ENCODE measurements at places on chromosomes 7 and 10. TPM values are rescaled to one million over a fixed set of nuclear protein-coding genes. Genes with fewer than 3 reads are reported as not detected.

DNA sequence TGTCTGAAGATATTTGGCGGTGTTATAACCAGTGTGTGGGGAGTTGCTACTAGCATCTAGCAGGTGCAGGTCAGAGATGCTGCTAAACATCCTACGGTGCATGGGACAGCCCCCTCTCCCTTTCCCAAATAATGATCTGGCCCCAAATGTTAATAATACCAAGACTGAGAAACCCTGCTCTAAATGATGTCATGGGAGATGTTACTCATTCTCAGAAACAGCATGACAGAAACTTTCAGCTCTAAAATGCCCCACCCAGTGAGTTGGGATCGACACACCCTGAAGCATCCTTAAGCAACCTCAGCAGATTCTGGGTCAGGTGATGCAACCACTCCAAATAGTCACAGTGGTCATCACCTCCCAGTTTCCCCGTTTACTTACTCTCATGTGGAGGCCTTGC lies 108.8 kb upstream of the MPP7 start:
- DNase-seq = peak; percentile 23

The NAT16 gene
- total RNA-seq = not detected

- no peak for DNase-seq
Measured at GRCh38 chr10:101217450-101218281, 11.6 kb downstream of the LBX1 start.

DNA sequence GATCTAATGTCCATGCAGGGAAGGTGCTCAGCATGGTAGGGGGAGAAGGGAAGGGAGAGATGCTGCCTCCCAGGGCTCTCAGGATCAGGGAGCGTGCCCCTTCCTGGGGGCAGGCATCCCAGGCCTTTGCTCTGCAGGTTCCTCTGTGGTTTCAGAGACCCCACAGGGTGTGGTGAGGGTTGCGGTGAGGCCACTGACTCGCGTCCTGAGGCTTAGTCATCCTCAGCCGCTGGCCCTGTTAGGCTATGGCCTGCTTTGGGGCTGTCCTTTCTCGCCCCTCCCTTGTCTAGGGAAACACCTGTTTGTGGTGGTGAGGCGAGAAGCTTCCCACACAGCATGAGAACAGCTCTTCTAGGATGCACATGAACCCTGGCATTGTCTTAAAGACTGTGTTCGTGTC lies 558.3 kb upstream of the FOXK1 start:
- DNase-seq = no peak

The AKR1C8 gene
- total RNA-seq = 0.58 TPM

- DNase-seq = no peak
Measured at GRCh38 chr7:158267742-158268435, 319.7 kb downstream of the PTPRN2 start.

The IL2RA gene
- total RNA-seq = 531 TPM

The PNLIP gene
- not detected for total RNA-seq

- no peak for DNase-seq
Measured at GRCh38 chr7:98204670-98205069, 6.6 kb upstream of the BHLHA15 start.

The FAS gene
- 72.8 TPM for total RNA-seq

The SYT15B gene
- total RNA-seq = not detected

DNA sequence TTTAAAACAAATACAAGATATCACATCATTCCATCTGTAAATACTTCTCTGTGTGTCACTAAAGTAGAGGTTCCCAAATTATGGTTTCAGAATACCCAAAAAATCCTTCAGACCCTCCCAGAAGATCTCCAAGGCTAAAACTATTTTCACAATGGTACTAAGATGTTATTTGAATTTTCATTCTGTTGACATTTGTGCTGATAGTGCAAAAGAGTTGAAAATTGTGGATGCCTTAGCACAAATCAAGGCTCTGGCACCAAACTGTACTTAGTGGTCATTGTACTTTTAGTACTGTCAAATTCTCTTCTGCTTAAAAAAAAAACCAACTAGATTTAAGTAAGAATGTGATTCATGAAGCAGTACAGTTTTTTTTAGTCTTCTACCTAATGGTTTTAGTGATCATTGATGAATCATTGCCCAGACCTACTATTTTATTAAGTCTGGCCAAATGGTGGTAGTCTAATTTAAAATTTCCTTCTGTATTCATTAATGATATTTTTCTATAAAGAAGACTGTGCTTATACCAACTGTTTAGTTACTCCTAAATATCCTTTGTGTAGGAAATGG lies 50.5 kb downstream of the TPST1 start:
- no peak for DNase-seq

- no peak for DNase-seq
Measured at GRCh38 chr7:75732764-75733630, 5.7 kb downstream of the HIP1 start.

DNA sequence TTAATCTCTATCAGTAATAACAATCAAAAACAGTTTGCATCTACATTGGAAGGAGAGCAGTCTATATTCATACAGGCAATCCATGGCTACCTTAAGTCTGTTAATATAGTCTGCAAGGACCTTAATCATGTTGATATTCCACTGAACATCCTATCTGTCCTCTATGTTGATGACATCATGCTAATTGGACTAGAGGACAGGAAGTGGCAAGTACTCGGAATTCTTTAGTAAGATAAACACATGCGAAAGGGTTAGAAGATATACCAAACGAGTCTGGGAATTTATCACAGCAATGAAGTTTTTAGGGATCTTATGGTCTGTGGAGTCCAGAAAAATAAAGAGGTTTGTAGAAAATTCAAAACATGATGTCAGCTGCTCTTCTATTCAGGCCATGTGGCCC lies 11.3 kb upstream of the SAMD9L start:
- no peak for DNase-seq

DNA sequence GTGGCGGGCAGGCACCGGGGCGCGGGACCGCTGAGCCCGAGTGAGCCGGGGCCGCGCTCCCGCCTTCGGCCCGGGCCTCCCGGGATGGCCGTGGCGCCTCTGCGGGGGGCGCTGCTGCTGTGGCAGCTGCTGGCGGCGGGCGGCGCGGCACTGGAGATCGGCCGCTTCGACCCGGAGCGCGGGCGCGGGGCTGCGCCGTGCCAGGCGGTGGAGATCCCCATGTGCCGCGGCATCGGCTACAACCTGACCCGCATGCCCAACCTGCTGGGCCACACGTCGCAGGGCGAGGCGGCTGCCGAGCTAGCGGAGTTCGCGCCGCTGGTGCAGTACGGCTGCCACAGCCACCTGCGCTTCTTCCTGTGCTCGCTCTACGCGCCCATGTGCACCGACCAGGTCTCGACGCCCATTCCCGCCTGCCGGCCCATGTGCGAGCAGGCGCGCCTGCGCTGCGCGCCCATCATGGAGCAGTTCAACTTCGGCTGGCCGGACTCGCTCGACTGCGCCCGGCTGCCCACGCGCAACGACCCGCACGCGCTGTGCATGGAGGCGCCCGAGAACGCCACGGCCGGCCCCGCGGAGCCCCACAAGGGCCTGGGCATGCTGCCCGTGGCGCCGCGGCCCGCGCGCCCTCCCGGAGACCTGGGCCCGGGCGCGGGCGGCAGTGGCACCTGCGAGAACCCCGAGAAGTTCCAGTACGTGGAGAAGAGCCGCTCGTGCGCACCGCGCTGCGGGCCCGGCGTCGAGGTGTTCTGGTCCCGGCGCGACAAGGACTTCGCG lies 534 bp downstream of the FZD9 start:
- DNase-seq = peak; percentile 22

DNA sequence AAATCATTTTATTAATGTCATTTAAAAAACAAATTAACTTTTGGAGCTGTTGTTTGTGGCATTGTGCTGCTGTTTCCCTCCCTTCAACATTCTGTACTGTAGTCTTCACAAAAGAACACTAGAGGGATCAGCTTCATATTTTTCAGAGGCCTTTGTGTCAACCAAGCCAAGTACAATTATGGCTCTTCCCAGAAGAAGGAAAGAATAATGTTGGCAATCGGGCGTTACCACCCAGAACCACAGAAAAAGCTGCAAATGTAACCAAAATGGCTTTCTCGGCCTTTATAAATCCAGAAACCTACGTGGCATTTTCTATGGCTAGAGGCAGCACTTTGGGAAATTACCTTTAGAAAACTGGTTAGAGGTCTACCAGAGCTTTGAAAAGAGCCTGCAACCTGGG lies 98.8 kb upstream of the COL1A2 start:
- no peak for DNase-seq

- DNase-seq = peak; percentile 31
Measured at GRCh38 chr7:28956608-28957063, 1.5 kb downstream of the TRIL start.

The SFR1 gene
- total RNA-seq = 19.4 TPM

The WASHC2C gene
- total RNA-seq = 31.7 TPM

The PVRIG gene
- total RNA-seq = 20.8 TPM

The CTAGE8 gene
- 1.8 TPM for total RNA-seq

- DNase-seq = peak; percentile 48
Measured at GRCh38 chr10:110495731-110496552, 1.8 kb upstream of the DUSP5 start.

The WDFY4 gene
- 0.09 TPM for total RNA-seq

DNA sequence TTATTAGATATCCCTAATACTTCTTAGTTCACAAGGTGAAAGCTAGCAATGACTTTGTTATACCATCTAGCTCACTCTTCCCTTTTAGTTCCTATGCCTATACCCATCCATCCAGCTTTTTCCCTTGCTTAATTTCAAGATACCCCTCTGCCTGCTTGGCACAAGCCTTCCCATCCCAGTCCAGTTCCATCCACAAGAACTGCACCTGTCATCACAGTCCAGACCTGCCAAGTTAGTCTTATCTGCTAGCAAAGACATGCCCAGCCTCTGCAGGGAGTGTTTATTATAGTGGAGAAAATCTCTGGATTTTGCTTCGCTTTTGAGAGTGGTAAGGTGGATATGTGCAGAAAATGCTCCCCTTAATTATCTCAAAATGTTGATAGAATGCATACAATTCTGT lies 158.2 kb downstream of the ST7 start:
- DNase-seq = no peak

DNA sequence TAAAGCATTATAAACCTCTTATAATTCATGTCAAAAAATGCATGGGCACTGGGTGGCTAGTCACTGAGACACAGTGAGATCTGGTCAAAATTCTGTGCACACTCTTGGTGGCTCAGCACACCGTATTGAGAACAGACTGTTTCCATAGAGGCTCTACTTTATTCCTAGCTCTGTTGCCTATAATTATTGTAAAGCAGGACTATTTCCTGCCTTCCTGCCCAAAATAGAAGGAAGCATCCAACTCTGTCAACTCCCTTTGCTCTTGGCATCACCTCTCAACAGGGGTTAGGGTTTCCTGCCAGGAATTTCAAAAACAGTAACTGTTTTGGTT lies 45.1 kb downstream of the PTN start:
- no peak for DNase-seq

DNA sequence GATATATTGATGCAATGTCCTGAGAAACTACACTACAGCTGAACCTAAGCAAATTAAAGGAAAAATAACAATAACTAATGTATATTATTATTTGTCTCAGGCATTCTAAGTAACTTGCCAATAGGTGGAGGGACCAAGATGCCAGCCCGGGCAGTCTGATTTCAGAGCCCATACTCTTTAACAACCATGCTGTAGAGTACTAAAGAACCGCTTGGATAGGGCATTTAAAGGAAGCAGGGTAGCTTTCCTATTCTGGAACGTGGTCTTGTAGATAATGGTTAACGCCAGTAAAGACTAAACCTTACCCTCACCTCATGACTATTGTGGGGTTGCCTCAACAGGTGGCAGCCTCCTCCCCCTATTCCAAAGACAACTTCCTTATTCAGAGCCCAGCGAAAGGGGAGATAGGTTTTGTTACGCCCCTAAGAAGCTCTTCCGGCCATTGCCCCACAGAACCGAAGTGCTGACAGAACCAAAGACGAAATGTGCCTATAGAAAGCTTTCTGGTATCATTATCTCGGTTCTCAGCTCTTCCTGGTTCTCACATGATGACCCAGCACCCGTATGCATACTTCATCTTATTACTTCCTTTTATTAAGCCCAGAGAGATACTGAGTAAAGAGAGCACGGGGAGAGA lies 707 bp upstream of the C1GALT1 start:
- DNase-seq = no peak

- no peak for DNase-seq
Measured at GRCh38 chr10:60461688-60462087, 72.0 kb upstream of the ANK3 start.

DNA sequence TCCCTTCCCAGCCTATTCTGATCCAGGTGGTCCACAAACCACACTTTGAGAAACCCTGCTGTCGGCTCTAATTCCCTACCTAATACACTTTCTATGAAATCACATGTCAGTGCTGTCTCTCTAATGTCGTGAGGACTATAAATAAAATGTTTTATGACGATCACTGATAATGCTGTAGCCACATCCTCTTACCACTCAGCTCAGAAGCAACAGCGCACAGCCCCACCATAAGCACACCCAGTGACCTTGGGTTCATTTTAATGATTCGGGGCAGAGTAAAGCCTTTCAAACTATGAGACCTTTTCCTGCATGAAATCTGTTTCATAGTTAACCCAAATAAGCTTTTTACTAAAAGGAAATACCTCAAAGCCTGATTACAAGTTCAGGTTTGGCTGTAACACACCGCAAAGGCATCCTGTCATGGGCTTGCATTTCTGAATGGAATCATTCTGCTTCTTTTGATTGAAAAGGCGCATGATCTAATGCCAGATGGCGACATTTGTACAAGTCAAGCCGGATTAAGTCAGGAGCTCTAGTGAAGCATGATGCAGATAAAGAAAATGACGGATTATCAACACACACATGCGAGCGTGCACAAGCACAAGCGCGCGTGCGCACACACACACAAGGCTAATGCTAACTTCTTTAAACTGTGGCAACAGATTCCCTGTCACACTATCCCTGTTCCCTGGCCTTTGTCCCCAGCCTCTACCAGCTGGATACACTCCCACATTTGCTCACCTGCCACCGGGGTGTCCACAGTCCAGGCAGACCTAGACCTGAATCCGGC lies 180.5 kb upstream of the PDE1C start:
- no peak for DNase-seq

DNA sequence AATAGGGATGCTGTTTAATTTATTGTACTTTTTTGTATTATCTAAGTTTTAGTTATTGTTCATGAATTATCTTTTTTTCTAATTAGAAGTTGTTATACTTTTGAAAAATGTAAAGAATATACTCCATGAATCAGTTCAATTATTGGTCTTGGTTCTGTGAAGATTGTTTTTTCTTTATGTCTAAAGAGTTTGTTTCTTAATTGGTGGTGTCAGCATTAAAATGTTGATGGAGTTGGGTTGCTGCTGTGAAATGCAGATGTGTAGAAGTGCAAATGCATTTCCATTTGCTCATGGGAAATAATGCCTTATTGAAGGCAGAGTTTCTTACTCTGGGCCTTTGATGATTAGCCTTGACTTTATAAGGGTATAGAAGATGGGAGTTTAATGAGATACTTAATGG lies 11.9 kb downstream of the NRG3 start:
- no peak for DNase-seq

- DNase-seq = no peak
Measured at GRCh38 chr10:128952856-128953255, 514.2 kb upstream of the MGMT start.

GRCh38 chr7:78760620-78761355 lies 692.7 kb downstream of the MAGI2 start:
- DNase-seq = no peak

The ANKRD22 gene
- 0.18 TPM for total RNA-seq

Data from activated naive CD4-positive, alpha-beta T cell treated with anti-CD3 and anti-CD28 coated beads, Interleukin-2, amount 50 U/mL, for 72 hours (primary cell).